ENCODE measurements at places on chromosomes 5 and 9.

GRCh38 chr9:121889990-121890563 lies 203.0 kb downstream of the TTLL11 start:
- no peak for DNase-seq

GRCh38 chr5:96280946-96281393 lies 152.1 kb downstream of the PCSK1 start:
- DNase-seq = no peak

DNA sequence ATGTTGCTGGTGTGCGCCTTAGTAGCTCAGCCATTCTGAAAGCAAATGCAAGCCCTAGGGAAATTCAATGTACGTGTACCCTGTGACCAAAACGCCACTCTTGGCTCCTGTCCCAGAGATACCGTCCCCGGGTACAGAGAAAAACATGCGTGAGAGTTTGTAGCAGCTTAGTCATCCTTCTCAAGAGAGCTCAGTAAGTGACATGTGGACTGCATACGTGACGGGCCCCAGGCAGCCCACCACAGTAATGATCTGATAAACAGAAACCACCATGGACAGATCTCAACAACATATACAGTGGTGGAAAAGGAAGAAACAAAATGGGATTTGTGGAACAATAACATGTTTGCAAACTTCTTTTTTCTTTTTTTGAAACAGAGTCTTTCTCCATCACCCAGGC lies 45.1 kb downstream of the S1PR3 start:
- DNase-seq = no peak

DNA sequence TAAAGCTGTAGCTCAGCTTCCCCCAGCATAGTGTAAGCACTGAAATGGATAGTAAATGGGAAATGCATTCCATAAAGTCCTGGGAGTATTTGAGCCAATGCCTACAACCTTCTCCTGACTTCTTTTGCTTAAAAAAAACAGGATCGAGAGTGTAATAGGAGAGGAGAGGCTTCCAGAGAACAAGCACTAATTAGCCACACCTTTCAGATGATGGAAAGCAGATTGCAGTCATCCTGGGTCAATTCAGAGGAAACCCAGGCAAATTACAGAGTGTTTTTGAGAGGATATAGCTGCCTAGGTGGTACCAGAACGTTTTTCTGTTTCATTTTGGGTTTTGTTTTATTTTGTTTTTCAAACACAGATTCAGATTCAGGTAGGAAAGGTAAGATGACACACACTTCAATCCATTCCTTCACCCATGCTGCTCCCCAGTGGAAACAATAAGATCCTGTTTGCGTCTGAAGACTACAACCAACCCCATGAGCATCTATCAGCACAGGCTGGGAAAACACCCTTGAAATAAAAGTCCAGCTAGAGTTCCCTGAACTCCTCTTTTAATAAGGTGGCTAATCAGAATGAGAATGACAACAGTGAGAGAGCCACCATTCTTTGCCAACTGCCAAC lies 95.6 kb downstream of the RFK start:
- DNase-seq = no peak

GRCh38 chr5:5155617-5156016 lies 15.5 kb downstream of the ADAMTS16 start:
- DNase-seq = no peak

- DNase-seq = no peak
Observed at GRCh38 chr9:106887066-106887465, 24.1 kb downstream of the ZNF462 start.

DNA sequence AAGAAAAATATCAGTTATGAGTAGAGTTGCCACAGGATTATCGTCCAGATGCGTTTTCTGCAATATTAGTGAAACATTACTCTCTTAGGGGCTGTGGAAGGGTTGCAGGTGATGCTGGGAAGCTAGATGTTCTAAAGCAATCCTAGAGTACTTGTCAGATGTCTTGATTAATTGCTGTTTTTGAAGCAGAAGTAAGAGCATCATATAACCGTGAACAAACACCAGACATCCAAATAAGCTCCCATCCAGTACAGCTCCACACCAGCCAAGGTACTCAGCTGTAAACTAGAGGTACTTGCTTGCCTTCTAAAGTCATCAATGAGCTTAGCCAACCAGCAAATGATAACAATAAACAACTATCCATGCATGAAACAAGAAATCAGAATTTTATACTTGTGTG lies 131.1 kb downstream of the ST8SIA4 start:
- DNase-seq = no peak

DNA sequence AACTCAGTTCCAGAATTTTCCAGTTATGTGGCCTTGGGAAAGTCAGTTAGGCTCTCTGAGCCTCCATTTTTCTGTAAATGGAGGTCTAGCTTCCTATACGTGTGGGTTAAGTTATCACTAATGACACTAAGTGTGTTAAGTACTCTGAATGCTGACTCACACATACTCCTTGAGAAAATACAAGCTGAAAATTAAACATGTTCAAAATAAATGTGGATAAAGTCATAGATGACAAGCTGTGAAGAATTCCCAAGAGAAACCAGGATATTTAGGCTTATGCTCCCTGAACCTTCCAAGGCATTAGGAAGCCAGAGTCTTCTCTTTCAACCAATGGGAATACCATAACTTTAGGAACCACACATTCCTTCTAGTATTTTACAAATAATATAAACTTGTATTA lies 58.1 kb downstream of the ABCA1 start:
- DNase-seq = no peak

DNA sequence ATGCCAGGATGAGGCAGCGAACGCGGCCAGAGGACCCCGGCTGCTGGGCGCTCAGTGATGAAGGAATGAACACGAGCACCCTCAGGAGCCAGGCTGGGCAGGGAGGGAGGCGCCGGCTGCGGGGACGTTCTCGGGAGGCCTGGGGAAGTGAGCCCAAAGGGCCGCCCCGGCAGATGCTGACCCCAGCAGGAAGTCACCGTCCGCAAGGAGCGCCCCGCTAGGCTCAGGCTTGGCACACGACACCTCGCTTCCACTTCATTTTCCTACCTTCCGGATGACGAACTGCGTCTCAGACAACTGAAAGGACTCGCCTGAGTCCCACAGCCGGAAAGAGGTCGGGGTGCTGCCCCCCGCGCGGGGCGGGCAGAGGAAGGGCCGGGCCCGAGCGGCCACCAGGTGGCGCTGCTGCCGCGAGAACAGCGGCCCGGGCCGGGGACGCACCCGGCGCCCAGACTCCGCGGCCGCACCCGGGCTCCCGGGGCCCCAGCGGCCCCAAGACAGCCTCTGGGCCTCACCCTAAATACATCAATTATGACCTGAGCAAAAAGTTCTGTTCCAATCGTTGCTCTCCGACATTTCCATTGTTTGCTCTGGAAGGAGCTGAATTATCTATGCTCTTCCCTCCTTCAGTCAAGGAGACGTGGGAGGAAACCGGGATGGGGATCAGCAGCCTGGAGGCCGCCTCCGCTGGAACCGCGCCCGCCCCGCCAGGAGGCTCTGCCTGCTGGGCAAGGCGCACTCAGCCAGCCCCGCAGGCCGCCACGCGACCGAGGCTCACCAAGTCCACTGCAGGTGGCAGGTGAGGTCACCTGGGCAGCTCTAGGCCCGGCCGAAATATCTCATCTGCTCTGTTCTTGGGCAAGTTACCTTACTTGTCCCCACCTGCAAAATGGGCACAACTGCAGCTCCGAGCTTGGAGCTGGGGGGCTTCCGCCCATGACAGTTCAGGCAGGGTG lies 107.0 kb downstream of the ZNF354C start:
- DNase-seq = peak; percentile 16

DNA sequence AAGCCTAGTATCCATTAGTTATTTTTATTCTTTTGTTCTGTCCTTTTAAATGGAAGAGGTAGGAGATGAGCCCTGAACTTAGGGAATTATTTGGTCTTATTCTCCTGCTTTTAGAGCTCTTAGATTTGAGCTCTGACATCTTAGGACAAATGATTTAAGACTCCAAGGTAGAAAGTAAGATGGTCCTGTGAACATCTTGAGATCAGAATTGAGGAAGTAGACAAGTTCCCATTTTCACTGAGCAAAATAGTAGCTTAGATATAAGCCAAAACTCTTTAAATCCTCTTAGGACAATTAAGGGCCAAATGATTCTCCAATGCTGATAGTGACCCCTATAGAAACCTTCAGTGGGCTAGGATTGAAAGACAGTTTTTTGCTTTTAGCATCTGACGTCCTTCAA lies 53.0 kb upstream of the RUSC2 start:
- DNase-seq = no peak

DNA sequence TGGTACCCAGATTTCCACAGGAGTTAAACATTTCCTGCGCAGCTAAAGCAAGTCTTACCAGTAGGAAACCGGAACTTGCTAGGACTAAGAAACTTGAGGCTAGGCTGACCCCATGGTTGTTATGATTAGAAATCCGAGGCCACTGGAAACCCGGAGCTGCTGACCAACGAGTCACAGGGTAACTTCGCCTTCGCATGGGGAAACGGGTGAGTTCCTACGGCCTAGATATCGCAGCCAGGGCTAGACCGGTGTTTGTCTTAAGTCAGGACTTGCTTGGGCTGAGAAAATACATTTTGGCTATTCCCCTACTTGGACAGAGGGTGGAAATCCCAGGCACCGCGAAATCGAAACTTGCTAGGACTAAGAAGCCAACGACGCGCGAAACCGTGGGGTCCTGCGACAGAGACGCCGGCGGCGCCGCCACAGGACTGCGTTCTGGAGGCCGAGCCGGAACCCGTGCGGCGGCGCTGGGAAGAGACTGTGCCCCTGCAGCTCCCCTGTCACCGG lies 1.6 kb upstream of the ANXA2R start:
- peak; percentile 58 for DNase-seq

DNA sequence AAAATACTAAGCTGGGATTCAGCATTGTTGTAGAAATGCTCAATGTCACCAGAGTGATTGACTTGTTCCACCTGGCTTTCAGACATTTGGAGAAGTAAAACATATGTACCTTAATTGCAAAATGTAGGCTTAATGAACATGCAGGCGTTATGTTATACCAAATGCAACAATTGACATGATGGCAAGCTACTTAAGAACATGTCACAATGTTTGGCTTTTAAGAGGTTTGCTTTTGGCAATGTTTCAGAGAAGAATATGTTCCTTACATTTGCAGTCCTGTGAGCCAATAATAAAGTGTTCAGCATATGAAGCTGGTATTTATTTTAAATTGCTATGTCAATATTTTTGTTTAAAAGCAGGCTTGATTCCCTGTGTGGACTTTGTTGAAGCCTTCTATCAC lies 111.7 kb upstream of the NUDT12 start:
- no peak for DNase-seq

DNA sequence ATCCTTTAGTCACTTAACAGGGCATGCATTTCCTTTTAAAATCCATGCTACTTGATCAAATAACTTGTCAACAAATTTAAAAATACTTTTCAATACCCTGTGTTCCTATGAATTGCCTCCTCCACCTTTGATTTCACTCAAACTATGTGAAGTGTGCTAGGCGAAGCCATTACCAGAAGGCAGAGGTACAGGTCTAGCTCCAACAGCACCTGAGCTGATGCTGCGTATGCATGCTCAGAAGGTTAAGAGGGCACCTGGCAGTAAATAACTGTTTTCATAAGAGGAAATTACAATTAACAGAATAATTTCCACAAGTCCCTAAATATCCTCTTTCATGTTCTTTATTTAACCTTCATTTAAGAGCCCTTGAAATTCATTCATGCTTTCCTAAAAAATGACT lies 251.8 kb downstream of the EFNA5 start:
- no peak for DNase-seq

GRCh38 chr9:136220017-136220729 lies 15.2 kb upstream of the LHX3 start:
- peak; percentile 16 for DNase-seq

- DNase-seq = no peak
Observed at GRCh38 chr9:96048104-96048955, 172.8 kb downstream of the ERCC6L2 start.

DNA sequence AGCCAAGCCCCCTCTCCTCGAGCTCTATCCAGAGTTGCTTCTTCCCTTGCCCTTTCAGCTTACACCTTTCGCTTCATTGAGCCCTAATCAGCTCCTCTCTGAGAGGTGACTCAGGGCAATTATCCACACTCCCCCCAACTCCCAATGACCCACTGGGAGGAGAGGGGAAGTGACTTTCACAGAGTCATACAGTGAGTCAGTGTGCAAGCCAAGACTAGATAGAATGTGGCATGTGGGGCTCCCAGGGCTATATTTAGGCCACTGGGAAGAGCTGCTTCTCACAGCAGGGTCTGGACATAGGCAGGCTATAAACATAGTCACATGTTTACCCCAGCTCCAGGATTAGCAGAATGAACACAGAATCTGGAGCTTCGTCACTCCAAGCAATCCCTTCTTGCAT lies 57.4 kb downstream of the NRG2 start:
- no peak for DNase-seq

DNA sequence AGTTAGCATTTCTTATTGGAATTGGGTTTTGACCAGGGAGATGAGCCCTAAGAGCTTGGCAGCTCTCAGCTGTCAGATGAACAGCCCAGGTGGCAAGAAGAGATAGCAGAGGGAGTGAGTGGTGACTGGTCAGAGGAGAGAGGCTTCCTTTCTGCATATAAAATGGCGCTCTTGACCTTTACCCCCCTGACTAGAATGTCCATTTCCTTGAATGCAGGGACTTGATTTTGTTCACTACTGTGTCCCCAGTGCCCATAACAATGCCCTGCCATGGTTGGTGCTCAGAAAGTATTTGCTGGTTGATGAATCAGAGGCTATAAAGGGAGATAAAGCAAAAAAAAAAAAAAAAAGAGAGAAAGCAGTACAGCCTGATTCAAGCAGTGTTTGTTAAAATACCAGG lies 7.2 kb downstream of the CHMP5 start:
- no peak for DNase-seq

DNA sequence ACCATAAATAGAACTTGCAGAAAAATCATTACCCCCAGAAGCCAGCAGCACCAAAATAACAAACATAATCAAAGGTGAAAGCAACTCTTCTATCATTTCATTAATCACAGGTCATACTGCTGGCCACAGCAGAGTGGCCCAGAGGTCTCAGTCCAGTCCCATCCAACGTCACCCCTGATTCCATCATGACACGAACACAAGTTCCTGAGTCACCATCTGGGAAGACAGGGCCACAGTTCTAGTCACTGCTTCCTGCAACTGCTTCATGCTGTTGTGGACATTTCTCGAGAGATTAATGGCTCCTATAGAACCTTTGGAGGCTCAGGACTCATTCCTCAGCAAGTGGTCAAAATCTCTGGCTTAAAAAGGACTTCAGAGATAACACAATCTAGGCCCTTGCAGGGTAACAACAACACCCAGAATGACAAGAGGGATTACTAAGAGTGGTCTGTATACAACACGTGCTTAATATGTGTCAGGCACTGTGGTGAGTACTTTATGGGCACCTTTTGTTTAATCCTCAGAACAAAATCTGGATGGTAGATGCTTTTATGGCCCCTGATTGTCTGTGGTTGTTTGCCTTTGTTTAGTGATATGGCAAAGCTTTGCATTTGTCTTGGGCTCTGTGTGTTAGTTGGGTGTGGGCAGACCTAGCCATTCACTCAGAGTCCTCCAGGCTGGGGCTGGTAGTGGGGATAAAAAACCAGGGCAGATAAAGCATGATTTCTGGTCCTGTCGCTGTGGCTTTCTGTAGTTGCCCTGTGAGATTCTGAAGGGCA lies 184.3 kb downstream of the DAB2IP start:
- DNase-seq = no peak
